ENCODE measurements at places on chromosomes 1 and 21. TPM values are rescaled to one million over a fixed set of nuclear protein-coding genes. Genes with fewer than 3 reads are reported as not detected.

DNA sequence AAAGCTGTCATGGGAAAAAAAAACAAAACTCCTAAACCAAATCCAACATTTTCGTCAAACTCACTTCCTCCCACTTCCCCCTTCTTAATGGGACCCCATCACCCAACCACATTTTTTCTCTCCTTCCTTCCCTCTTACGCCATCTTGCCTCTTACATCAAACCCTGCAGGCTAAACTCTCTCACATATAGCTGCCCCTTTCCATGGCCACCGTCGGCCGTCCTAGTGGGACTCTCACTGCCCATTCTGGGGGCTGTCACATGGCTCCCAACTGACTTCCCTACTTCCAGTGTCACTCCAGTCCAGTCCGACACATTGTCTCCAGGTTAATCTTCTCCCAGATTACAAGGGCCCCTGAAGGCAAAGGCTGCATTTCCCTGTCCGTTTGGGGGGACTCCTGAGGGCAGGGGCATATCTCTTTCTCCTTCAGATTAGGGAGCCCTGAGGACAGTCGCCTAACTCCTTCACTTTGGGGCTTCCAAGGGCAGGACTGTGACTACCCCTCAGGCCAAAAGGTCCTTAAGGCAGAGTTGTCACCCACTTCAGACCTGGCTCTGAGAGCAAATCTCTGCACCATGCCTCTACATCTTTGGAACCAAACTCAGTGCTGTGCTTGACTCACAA lies 658 bp downstream of the UBXN11 start:
- DNase-seq = no peak

- peak; percentile 45 for DNase-seq
Observed at GRCh38 chr1:59595774-59596173, 219.0 kb upstream of the HOOK1 start.

GRCh38 chr1:160618327-160618726 lies 28.5 kb downstream of the SLAMF1 start:
- DNase-seq = no peak

DNA sequence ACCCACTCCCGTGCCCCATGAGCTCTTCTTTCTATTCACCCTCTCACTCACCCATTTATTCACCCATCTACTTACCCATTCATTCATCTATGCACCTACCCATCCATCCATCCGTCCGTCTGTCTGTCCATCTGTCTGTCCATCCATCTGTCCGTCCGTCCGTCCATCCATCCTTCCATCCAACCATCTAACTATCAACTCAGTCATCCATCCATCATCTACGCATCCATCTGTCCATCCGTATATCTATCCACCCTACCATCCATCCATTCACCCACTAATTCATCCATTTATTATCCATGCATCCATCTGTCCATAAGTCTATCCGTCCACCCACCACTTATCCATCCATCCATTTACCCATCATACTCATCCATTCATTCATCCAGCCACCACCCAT lies 10.8 kb upstream of the CSF3R start:
- DNase-seq = no peak

GRCh38 chr1:221897321-221897721 lies 155.4 kb upstream of the DUSP10 start:
- no peak for DNase-seq

DNA sequence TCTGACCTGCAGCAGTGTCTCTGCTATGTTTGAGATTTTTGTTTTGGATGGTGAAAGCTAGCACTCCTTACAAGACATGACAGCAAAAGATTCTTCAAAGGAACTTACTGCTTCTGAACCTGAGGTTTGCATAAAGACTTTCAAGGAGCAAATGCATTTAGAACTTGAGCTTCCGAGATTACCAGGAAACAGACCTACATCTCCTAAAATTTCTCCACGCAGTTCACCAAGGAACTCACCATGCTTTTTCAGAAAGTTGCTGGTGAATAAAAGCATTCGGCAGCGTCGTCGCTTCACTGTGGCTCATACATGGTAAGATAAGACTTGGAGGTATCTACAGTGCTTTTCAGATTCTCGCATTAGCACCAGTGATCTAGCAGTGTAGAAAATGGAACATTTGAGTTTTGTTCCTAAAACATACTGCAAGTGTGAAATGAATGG lies 200.2 kb downstream of the PDE4B start:
- DNase-seq = no peak

- DNase-seq = no peak
Observed at GRCh38 chr1:114574365-114574764, 7.0 kb downstream of the BCAS2 start.

DNA sequence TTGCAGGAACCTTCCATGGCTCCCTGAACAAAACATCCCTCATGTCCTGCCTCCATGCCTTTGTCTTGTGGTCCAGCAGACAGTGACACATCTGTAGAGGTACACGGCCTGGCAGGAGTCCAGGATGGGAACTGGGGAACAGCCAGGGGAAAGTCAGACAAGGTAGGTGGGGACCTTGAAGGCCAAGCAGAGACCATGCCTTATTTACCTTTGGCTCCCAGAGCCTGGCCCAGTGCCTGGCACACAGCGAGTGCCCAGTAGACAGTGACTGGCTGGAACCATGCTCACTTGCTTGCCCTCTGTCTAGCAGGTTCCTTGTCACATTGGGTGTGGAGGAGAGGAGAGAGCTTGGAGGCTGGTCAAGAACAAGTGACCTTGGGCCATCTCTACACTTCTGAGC lies 81.0 kb downstream of the BCAR3 start:
- DNase-seq = no peak

DNA sequence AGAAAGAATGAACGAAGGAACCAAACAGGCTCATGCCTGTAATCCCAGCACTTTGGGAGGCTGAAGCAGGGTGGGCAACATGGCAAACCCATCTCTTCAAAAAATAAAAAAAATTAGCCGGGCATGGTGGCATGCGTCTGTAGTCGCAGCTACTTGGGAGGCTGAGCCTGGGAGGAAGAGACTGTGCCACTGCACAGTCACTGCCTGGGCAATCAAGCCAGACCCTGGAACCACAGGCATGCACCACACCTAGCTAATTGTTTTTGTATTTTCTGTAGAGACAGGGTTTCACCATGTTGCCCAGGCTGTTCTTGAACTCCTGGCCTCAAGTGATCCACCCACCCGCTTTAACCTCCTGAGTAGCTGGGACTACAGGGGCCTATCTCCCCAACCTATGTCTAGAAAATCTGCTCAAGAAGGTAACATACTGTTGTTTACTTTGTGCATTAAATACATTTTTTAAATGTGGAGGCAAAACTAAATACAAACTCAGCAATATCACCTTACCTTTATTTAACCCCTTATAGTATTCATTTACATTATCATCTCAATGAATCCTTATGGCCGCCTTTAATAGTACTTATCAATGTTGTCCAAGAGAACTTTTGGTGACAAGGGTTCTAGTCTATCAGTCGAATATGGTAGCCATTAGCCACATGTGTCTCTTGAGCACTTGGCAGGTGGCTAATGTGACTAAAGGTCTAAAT lies 2.7 kb downstream of the KHDC4 start:
- DNase-seq = peak; percentile 60

- peak; percentile 37 for DNase-seq
Observed at GRCh38 chr1:33130297-33130696, 49.3 kb downstream of the AZIN2 start.

- no peak for DNase-seq
Observed at GRCh38 chr21:43717967-43718871, 710 bp upstream of the PDXK start.

- peak; percentile 21 for DNase-seq
Observed at GRCh38 chr1:37673920-37674319, 18.4 kb upstream of the CDCA8 start.

The CFHR2 gene
- not detected for total RNA-seq

Data from Daoy (cell line).